Fibroblast of lung (primary cell): ENCODE measurements at places on chromosomes 6 and 20.

DNA sequence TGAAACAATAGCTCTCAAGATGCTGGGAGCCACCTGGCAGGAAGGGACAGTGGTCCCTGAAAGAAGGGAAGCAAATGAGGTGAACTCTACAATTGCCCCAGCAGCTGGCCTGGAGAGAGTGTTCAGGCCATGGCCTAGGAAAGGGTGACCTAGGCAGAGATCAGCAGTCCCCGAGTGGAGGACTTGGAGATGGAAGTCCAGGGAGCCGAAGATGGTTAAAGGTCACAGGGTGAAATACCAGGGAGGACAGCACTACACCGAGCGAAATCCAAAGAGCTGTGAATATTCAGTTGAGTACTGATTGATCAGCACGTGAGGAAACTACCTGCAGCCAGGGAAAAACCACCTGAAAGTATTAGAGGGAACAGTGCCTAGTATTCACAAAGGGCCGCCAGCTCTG, 133.1 kb downstream of the HIVEP2 start:
- DNase-seq = no peak

GRCh38 chr20:19867074-19867473, 109.0 kb downstream of the RIN2 start:
- DNase-seq = peak; percentile 87

GRCh38 chr20:61042506-61043385, 209.3 kb upstream of the CDH4 start:
- DNase-seq = peak; percentile 2

- DNase-seq = no peak
Observed at GRCh38 chr6:145043926-145044500, 691.3 kb downstream of the EPM2A start.

DNA sequence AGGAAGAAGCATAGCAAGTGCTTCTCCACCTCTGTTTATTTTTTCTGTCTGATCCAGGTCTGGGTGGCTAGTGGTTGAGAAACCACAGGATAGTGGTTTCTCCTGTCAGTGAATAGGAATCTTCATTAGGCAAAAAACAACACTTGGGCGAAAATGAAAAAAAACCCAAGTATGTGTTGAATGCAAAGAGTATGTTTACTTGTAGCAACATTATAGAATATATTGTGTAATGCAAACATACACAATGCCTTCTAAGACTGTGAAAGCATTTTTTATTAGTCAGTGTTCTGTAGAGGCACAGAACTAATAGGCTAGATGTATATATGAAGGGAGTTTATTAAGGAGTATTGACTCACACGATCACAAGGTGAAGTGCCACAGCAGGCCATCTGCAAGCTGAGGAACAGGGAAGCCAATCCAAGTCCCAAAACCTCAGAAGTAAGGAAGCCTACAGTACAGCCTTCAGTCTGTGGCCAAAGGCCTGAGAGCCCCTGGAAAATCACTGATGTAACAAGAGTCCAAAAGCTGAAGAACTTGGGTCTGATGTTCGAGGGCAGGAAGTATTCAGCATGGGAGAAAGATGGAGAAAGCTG, 111.1 kb downstream of the UST start:
- peak; percentile 94 for DNase-seq

DNA sequence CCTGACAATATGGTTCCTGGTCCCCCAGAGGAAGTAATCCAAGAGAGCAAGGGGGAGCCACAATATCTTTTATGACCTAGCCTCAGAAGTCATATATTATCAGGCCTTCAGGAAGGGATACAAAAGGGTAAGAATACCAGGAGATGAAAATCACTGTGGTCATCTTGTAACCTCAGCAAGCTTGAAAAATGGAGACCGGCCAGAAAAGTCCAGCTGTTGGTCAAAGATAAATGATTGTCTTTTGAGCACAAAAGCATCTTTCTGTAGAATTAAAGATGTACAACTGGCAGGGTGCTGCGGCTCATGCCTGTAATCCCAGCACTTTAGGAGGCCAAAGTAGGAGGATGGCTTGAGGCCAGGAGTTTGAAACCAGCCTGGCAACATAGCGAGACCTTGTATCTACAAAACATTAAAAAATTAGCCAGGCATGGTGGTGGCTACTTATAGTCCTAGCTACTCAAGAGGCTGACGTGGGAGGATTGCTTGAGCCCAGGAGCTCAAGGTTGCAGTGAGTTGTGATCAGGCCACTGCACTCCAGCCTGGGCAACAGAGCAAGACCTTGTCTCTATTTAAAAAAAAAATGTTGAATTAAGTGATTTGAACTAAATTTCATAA, 118.0 kb upstream of the MARCKS start:
- no peak for DNase-seq

DNA sequence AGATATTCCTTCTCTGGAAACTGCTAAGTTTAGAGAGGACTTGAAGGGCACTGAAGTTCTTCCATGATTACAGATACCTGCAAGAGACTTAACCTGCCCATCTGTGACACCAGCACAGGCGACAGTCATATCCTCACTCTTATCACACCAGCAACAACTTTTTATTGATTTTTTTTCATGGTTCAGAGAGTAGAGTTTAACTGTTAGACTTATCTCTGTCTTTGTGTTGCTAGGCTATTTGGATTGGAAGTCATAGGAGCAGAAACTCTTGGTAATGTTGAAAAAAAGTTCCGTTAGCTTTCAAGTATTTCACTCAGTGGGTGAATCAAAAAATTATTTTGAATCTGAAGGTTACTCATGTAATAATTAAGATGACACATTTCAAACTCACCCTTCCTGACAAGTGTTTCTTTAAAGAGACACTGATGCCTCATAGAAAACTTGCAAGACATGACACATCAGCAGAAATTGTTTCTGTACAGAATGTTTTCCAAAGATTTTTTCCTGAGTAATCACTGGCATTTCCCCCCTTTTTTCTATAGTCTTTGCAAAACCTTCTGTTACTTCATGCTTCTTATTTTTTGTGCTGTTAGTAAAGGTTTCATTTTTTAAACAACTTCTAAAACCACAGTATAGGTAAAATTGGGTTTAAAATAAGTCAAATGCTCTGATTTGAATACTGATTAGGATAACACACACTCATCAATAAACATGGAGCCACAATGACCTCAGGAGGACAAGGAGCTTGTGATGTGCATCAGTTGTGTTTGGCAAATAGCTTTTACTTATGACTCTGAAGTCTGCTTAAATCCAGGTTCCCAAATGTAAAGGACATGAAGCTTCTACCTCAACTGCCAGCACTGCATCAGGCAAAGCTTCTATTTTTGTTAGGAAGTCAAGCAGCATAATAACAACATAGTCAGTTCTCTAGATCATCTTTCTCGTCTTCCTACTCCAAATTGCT, 252.9 kb upstream of the MAN1A1 start:
- DNase-seq = peak; percentile 72

DNA sequence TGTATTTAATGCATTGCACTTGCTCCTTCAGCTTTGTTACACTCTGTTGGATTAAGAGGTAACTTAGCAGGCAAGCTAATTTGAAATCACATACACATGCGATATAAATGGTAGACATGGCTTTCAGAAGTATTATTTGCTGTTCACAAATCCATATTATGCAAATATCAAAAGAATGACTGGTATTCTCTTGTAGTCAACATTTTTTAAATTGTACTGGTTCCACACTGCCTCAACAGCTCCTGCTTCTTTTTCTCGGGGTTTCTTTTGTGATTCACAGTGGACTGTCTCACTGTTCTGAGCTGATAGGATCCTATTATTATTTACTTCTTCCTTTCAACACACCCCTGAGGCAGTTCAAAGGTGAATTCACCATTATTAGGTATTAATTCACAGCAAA, 927.4 kb downstream of the KIF16B start:
- no peak for DNase-seq

DNA sequence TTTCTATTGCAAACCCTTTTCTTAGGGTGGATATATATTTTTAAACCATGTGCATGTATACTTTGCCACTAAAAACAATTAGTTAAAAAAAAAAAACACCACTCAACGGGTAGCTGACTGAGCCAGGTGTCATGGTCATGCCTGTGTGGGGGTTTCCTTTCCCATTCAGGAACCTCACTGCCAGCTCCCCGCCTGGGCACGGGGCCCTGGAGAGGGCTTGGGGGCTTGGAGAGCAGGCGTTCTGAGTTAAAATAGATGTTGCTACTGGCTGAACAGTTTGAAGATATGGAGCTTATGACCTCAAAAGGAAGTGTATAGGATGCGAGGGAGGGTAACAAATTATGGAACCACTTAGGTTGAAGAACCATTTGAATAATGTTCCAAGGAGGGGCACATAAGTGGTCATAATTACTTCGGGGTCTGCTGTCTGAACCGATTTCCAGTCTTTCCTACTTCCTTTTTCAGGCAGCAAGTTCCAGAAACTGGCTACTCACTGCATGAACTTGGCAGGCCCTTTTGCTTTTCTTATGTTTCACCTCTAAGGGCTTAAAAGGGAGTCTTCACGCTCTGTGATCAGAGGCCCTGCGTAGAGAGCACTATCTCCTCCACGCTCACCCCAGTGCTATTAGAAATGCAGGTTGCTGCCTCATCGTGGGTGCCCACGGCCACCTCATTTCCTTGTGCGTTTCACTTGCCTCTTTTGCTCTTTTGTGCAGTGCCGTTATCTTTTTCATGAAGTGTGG, 9.9 kb downstream of the STX16 start:
- no peak for DNase-seq

GRCh38 chr6:42200035-42200434, 5.3 kb upstream of the GUCA1B start:
- peak; percentile 99 for DNase-seq
